ENCODE measurements at places on chromosomes 4 and X.

GRCh38 chrX:110420771-110421499 lies 62.3 kb downstream of the RTL9 start:
- no peak for DNase-seq

- peak; percentile 60 for DNase-seq
These were observed 181.8 kb upstream of the GPRIN3 start for GRCh38 chr4:89489338-89489771.

DNA sequence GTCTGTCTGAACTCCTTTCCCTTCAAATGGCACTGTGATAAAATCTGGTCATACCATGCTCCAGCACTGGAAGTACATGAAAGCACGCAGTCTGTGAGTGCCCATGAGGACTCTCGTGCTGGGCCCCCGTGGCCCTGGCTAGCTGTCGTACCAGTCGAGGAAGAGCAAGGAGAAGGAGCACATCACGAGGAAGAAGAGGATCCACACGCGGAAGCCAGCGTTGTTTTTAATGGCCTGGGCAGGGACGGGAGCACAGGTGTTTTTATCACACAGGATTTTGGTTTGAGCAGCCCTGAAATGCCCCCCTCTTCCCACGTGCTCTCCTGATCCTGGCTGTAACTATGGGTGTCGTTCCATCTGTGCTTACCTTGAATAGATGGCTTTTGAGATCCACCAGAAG lies 33.0 kb downstream of the NSG1 start:
- DNase-seq = no peak

DNA sequence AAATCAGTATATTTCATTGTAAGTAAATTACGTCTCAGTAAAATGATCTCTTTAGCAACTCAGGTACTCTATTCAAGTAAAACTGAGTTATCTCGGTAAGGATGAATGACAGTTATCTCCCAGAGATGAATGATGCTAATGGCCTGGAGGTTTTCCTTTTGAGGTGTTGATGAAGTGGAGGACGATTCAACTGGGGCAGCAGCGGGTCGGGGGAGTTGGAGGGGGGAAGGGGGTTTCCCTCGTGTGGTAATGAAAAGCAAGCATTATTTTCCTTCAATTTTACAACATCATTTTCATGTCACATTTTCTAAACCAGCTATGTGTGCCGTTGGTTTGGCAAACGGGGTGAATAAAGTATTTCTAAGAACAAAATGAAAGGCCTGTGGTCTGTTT lies 92.4 kb upstream of the ATXN3L start:
- DNase-seq = no peak

Data from suppressor macrophage (primary cell).